GM12891 (cell line): ENCODE measurements at places on chromosomes 16 and 17.

DNA sequence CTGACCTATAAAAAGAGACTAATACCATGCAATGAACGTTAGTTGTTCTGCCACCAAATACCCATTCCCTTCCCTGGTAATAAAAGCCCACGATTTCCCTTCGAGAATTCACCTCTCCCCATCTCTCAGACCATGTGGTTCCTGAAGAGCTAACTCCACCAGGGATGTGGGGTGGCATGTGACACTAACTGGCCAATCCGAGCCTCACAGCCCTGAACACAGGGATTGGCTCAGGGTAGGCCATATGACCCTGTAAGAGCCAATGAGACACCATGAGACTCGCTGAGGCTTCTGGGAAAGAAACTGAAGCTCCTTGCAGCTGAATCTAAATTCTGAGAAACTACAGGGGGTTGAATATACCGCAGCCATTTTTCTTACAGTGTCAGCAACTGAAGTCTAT is 21.1 kb downstream of the HELZ start:
- DNase-seq: no peak

DNA sequence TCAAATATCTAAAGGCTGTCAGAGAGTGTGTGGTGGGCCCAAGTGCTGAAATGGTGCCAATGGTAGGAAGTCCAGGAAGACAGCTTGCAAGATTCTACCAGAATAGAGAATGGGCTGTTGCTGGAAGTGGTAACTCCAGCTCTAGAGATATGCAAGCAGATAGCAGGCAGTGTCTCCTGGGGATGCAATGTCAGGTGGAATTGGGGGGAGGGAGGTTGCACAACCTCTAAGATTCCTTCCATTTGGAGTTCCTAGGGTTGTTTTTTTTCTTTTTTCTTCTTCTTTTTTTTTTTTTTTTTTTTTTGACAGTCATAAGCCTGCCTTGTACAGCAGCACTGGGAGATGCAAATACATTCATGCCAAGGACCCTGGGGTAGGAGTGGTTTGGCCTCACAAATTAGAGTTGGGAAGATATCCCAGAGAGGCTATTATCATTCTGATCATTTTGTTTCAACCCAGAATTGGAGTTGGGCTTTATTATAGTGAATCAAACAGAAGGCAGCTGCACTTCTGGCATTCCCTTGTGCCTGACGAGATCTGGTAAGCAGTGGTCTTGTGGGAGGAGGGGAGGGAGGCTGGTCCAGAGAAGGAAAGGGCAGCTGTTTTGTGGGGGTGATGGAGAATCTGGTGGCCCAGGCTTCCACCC is 51.1 kb downstream of the SLC6A2 start:
- DNase-seq: no peak

DNA sequence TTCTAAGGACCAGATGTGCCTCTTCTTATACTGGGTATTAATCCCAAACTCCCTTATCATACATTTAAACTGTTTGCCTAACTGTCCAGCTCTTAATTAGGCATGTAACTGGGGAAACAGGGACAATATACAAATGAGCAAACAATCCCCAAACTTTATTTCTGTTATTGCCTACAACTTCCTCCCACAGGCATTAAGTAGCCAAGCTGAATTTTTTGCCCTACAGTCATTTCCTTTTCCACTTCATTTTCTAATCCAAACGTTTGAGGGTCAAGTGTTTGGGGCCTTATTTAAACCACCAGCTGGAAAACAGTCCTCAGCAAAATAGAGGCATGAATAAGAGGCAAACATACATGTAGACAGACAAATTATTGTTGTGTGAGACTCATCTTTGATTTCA is 77.4 kb upstream of the CCL2 start:
- DNase-seq: no peak

GRCh38 chr17:364308-364707 is 11.7 kb upstream of the RPH3AL start:
- DNase-seq: no peak

GRCh38 chr17:64662774-64663367 is 764 bp upstream of the SMURF2 start:
- DNase-seq: no peak

DNA sequence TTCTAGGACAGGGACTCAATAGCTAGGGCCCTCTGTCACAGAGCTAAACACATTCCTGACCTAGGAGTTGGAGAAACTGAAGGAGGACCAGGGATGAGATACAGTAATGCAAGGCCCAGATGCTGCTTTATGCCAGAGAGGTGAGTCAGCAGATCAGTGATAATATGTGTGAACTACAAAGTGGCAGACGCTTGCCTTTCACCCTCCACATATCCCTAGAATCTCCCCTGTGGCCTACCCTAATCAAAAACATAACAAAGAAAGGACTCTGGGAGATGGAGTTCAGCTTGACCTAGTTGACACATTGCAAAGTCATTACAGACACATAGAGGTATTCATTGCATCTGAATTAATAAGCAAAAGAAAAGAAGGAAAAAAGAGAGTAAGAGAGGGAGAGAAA is 417.6 kb upstream of the DYNLRB2 start:
- DNase-seq: no peak

DNA sequence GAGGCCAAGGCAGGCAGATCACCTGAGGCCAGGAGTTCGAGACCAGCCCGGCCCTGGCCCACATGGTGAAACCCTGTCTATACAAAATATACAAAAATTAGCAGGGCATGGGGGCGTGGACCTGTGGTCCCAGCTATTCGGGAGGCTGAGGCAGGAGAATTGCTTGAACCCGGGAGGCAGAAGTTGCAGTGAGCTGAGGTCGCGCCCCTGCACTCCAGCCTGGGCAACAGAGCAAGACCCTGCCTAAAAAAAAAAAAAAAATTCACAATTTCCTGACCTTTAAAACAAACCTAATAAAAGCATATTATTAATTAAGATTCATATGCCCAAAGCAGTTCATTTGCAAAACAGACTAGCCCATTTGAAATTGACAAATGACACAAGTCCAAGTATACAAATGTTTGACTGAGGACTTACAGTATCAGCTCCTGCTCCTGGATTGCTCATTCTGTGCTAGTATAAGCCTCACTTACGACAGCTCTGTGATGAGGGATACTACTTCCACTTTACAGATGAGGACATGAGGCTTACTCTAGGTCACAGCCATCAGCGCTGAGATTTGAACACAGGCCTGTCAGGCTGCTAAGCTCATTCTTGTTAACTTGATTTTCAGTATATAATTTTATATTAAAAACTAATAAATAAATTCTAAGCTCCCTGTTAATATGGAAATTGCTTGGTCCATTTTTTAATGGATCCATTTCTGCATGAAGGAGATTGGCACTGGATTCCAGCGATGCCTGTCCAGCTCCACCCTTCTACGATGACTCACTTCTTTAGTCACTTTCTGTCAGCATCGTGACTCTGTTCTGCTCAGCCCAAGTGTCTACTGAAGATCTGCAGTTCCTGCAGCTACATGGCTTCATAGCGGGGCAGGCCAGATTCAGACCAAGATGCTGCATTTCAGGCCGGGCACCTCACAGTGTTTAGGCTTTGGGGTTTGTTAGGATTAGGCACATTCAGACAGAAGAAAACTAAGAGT is 88.2 kb downstream of the WDR59 start:
- DNase-seq: no peak

- DNase-seq: no peak
Observed at GRCh38 chr17:885971-886571, 93.5 kb downstream of the NXN start.

GRCh38 chr17:19333132-19333440 is 29.4 kb downstream of the B9D1 start:
- no peak for DNase-seq

GRCh38 chr17:10318535-10318934 is 54.3 kb downstream of the MYH13 start:
- DNase-seq: no peak

DNA sequence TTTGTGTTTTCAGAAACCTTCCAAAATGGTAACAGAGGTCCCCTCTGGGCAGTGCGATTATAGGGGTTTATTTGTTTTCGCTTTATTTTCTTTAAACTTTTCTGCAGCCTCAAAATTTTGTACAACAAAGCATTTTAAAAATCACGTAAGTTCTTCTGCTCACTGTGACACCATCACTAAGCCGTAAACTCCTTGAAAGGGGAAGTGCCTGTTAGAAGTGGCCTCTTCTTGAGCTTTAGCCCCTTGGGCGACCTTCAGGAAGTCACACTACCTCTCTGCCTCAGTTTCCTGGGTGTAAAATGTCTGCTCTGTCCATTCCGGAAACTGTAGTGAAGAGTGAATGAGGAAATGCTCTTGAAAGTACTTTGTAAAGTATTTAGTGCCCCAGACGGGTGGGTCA is 26.6 kb downstream of the ARHGAP27 start:
- DNase-seq: no peak
